Colonic mucosa (tissue), 4 donors: ENCODE measurements at places on chromosomes 5 and 9.

GRCh38 chr9:134887686-134888602 lies 7.3 kb downstream of the FCN2 start:
- DNase-seq = no peak

DNA sequence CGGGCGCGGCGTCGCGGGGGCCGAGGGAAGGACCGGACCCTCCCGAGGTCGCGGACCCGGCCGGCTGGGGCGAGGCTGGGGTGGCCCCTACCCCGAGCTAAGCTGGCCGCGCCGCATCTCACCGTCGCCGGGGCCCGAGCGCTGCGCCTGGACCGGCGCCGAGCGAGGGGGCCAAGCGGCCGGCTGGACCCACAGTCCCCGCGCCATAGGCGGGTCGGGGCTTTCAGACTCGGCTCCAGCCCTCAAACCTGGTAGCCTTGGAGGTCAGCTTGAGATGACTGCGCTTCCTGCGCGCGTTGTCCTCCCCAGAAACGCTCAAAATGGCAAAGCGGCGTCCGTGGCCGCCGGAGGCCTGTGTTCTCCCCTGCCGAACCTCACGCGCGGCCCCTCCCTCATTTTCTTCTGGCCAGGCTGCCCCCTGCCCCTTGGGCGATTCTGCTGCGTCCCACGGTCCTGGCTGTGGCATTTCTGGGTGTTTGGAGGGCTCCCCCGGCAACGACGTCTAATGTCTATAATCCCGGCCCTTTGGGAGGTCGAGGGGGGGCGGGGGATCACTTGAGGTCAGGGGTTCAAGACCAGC lies 8.7 kb upstream of the GRIN1 start:
- no peak for DNase-seq

DNA sequence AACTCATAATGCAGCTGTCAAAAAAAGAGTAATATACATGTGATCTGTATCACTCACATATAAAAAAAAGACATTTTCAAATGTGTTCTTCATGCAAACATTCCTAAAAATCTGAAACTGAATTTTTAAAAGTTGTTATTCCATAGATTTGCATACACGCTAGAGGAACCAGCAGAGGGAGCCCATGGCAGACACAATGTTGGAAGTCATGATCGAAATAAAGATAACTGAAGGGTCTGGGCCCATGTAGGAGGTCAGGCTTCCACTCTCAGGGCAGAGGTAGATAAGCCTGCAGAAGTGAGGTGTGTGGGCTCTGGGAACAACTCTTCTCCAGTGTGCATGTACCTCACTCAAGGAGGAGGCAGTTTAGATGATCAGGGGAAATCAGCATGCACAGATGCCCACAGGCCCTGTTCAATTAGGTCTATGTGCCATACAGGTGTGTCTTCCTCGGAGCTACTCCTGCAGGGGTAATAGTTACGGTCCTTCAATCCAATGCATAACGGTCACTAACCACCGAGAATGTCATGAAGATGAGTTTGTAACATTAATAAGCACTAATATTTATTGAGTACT lies 208.6 kb downstream of the EPB41L4A start:
- DNase-seq = peak; percentile 49

DNA sequence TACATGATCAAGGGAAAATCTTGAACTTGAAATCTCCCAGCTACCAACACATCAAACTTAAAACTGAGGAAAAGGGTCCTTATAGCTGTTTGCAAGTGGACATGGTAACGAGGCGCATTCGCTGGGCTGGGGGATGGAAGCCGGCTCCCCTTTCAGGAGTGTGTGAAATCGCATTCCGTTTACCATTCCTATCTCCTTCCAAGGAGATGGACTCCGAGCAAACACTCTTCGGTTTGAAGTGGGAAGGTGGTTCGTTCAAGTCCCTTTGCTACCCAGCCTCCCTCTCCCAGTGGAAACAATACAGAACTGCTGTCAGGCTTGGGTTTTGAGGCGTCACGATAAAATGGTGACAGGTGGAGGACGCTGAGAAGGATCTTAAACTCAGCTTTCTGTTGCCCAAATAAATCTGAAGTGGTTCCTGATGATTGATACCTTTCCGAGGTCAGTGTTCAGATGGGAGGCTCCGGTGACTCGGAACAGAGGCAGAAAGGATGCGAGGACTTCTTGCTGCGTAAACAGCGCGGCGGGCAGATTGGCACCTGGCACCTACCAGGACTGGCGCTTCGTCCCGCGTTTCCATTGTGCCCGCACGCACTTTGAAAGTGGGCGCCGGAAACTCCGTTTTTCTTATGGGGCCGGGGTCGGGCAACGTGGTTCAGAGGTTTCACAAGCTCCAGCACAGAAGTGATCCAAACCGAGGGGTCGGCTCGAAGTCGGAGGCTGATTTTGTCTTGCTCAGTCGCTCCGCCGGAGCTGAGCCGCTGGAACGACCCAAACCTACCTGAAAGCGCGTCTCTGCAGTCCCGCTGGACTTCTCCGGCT lies 7.0 kb downstream of the MSX2 start:
- DNase-seq = no peak

GRCh38 chr5:180135128-180135955 lies 63.8 kb upstream of the RNF130 start:
- DNase-seq = peak; percentile 12

GRCh38 chr9:70192707-70193106 lies 66.1 kb upstream of the SMC5 start:
- DNase-seq = no peak

GRCh38 chr5:118844351-118844750 lies 144.0 kb downstream of the DTWD2 start:
- no peak for DNase-seq

- DNase-seq = no peak
Measured at GRCh38 chr5:136038635-136039034, 9.8 kb downstream of the TGFBI start.

GRCh38 chr5:88557881-88558280 lies 289.2 kb upstream of the TMEM161B start:
- no peak for DNase-seq

GRCh38 chr5:157933005-157933404 lies 74.1 kb upstream of the CLINT1 start:
- DNase-seq = no peak

- DNase-seq = no peak
Measured at GRCh38 chr5:151072630-151073025, 8.2 kb downstream of the TNIP1 start.

- DNase-seq = peak; percentile 48
Measured at GRCh38 chr5:133610489-133611356, 1.6 kb downstream of the FSTL4 start.

DNA sequence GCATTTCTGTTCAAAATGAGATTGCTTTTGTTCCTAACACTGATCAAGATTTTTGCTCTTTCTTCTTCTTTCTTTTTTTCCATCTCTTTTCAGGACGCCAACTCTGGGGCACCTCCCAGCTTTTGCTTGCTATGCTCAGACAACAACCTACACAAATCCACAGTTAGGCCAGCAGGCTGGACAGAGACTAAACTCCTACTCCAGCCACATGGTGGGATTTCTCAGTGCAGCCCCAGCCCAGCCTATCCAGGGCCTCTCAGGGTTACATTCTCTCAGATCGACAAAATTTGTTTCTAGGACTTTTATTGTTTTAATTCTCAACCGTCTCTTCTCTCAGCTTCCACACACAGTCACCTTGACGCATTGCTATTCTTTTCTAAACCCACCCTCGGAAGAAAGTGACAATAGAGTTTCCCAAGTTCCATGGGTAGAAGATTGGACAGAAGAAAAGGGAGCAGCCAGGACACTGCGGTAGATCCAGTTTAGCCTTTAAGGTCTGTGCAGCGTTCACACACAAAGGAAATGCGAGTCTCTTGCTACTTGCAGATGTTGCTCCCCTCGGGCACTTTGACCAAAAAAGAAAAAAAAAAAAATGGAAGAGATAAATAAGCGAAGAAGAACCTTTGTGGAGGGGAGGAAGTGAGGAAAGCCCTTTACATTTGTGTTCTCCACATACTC lies 588.6 kb upstream of the GRAMD2B start:
- no peak for DNase-seq
